Suppressor macrophage (primary cell): ENCODE measurements at places on chromosomes 5 and 9.

- no peak for DNase-seq
Measured at GRCh38 chr5:6859951-6860638, 146.9 kb downstream of the TENT4A start.

DNA sequence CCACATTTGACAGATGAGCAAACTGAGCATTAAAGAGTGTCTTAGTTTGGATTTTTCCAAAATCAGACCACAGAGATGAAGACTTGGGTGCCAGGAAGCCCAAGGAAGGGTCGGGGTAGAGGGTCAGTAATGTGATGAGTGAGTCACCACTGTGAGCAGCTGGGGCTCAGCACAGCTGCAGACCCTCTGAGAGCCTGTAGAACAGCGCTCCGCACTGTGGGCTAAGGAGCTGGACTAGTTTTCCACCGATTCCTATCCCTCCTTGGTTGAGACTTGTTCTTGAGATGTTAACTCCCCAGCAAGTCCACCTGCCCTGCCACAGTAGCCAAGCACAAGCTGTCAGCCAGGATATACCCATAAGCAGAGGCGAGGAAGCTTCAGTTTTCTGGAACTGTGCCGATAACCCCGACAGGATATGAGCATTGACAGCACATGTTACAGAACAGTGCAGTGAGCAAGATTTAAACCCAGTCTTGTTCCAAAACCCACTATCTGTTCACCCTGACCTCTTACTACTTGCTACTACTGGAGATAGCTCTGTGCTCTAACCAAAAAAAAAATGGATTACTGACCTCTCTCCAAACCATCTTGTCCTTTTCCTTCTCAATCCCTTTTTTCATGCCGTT, 31.8 kb downstream of the EGFLAM start:
- DNase-seq, result no peak

- DNase-seq, result peak; percentile 74
Measured at GRCh38 chr9:91085517-91086291, 276.0 kb downstream of the AUH start.

DNA sequence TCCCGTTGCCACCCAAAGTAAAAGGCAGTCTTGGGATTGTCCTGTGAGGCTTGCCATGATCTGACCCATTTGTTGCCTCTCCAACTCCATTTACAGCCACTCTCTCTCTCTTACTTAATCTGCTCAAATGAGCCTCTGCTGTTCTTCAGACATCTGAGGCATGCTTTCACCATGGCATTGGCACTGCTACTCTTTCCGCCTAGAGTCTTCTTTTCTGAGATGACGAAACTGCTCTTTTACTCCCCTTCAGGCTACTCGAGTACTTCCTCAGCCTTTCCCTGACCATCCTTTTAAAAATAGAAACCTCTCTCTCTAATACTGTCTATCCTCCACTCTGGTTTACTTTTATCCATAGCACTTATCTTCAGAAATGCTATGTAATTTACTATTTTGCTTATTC, 9.0 kb downstream of the FOCAD start:
- DNase-seq, result peak; percentile 31

DNA sequence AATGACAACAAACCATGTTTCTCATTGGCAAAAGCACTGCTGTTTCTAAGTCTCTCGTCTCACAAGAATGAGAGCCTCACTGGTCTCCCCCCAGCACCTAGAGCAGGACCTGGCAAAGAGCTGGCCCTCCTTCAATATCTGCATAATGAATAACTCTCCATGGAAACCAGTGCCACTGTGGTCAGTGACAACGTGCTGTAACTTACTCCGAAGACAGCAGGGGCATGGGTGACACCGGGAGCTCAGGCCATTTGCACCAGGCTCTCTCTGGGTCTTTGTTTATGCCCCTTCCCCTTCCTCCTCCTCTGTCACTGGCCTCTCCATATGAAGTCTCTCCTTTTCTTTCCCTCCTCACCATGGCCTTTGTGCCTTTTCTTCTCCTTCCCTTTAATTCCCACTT, 33.3 kb downstream of the TAS2R1 start:
- no peak for DNase-seq

- DNase-seq, result no peak
Measured at GRCh38 chr9:113635586-113635985, 172.1 kb downstream of the RGS3 start.

DNA sequence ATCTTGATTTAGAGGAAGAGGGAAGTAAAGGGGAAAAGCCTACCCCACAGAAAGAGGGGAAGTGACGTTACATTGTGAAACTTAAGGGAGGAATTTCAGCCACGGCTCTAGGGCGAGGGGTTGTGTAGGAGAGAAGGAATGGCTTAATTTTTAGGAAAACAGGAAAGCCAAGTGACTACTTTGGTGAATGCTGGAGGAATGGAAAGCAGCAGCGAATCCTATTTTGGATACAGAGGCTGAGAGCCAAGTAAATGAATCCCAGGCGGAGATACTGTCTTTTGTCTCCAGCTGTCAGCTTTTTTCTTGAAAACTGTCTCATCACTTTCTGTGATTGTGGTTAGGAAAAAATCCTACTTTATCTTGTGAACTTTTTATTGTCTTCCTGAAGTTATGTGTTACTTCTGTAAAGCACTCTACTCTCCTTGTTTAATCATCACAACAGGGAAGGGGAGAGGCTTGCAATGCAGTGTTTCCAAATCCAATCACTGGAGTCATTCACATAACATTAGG, 188.4 kb downstream of the TSSK1B start:
- DNase-seq, result peak; percentile 75

GRCh38 chr9:92467511-92467910, 14.8 kb downstream of the ASPN start:
- DNase-seq, result no peak

- no peak for DNase-seq
Measured at GRCh38 chr5:174191850-174192655, 146.5 kb downstream of the NSG2 start.

GRCh38 chr5:118015511-118015910, 972.8 kb downstream of the DTWD2 start:
- DNase-seq, result no peak

DNA sequence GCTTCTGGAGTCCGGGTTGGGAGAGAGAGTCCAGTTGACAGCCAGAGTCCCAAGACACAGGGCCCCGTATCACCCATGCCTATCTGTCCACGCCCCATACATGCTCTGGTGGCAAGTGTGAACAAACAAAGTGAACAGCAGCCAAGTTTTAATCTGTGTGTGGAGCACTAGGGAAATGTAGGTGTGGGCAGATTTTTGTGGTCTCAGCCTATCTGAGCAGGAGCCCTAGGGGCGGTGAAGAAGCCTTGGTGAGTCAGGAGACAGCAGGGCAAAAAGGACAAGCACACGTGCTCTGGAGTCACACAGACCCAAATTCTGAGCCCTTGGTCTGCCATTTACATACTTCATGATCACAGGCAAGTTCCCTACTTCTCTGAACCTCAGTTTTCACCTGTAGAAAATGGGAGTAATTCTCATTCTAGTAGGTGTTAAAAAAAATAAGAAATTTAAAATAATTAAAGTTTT, 23.2 kb downstream of the EGR1 start:
- peak; percentile 37 for DNase-seq

DNA sequence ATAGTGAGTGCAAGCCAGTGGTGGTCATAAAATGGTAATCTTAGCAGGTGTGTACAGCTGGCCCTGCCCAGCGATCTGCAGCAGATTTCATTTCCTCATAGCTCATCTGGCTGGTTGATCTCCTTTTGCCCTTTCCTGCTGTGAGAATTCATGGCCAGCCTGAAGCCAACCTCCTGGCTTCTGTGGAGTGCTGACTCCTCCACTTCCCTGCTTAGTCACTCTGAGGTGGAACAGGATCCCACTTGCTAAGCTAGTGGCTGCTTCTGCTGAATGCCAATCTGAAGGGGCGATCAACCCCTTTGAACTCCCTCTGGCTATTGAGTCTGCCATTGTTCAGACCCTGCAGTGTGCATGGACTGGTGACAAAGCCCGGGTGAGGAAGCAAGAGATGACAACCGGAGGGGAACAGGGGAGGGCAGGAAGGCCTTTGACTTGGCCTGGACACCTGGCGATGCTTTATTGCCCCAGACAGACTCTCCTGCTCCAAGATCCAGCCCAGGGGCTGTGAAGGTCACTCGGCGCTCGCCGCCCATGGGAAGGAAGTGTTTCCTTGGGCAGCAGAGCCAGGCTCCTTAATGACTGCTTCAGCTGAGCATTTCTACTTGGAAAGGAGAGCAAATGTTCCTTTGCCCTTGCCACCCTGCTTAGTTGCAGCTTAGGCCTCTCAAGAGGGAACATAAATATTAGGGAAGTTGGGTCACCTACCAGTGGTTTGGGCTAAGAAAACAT, 341.1 kb downstream of the ZSWIM6 start:
- peak; percentile 46 for DNase-seq

DNA sequence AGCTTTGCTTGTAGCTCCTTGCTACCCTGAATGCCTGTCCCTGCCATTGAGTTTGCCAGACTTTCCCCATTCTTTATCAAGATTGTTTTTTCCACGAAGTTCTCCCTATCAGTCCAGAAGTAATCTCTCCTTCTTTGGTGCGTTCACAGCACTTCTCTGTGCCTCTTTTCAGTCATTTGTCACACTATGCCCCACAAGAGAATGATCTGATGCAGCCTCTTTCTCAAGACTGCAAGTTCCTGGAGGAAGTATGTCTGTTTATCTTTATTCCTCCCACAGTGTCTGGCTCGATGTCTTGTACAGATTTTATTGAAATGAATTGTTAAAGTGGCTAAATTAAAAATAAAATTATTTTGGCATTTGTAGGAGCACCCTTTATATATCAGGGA, 99.3 kb downstream of the CCDC192 start:
- peak; percentile 30 for DNase-seq

DNA sequence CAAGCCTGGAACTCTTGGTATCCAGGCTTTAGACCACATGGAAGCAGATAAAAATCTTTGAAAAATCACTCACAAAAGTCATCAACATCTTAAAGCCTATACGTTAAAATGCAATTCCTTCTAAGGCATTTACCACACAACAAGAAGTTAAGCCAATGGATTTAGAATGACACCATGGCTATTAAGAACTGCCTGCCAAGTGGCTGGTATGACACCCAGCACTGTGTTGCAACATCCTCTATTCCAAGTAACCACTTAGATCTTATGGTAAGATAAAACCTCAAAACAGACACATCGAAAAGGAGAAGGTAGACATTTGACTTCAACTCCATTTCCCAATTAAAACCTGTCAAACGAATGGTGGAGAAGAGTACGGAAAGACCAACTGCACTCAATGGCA, 344.2 kb upstream of the SLC30A5 start:
- peak; percentile 9 for DNase-seq

DNA sequence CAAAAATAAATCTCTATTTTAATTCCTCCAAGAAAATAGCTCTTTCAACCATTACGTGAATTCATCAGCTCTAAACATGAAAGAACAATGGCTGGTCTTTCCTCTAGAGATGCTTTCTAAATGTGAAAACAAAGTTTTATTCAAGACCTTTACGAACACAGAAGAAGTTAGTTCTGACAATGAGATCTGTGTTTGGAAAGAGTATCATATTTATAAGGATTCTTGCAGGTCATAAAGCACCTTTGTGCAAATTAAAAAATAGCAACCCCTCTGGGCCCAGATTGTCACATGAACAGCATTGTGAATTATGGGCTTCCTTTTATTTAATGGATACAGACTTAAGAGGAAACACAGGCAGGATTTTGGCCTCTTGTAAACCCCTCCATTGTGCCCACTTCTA, 17.7 kb upstream of the FTMT start:
- DNase-seq, result no peak

GRCh38 chr5:138755084-138755748, 2.0 kb downstream of the CTNNA1 start:
- DNase-seq, result no peak

DNA sequence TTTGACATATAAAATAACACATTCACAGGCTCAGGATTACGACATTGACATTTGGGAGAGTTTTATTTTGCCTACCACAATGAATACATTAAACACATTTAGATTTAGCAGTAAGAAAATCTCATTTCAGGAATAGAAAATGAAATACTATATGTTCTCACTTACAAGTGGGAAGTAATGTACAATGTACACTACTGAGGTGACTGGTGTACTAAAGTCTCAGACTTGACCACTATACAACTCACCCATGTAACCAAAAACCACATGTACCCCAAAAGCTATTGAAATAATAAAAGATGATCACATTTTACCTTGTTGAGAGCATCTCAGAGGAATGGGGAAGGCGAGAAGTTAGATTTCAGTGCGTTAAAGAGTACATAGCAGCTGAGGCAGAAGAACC, 1202.4 kb upstream of the SEMA6A start:
- no peak for DNase-seq

DNA sequence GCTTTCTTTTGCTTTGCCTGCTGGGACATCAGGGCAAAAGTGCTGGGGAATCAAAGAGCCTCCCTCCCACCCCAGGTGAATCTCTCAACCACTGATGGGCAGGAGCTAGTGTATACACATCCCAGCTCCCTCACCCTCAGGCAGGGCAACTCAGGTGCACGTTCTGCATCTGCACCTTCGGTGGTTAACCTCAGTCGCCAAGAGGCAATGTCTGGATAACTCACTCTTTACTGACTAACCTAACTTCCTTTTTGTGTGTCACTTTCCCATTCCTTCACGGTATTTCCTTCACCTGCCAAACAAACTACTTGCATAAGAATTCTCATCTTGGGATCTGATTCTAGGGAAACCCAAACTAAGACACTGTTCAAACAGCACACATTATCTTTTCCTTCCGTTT, 26.3 kb downstream of the CNTFR start:
- no peak for DNase-seq

DNA sequence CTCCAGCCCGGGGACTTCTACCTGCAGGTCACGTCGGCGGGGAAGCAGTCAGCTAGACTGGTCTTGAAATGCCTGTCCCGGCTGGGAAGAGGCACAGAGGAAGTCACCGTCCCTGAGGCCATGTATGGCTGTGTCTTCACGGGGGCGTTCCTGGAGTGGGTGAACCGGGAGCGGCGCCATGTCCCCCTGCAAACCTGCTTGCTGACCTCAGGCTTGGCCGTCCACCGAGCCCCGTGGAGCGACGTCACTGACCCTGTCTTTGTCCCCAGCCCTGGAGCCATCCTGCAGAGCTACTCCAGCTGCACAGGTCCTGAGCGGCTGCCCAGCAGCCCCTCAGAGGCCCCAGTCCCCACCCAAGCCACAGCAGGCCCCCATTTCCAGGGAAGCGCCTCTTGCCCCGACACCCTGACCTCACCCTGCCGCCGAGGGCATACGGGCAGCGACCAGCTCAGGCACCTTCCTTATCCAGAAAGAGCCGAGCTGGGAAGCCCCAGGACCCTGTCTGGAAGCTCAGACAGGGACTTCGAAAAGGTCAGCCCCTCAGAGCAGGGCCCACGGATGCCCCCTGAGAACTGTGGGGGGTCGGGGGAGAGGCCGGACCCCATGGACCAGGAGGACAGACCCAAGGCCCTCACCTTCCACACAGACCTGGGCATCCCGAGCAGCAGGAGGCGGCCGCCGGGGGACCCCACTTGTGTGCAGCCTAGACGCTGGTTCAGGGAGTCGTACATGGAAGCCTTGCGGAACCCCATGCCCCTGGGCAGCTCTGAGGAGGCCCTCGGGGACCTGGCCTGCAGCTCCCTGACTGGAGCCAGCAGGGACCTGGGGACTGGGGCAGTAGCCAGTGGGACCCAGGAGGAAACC, 47.8 kb downstream of the PLEKHG4B start:
- no peak for DNase-seq

DNA sequence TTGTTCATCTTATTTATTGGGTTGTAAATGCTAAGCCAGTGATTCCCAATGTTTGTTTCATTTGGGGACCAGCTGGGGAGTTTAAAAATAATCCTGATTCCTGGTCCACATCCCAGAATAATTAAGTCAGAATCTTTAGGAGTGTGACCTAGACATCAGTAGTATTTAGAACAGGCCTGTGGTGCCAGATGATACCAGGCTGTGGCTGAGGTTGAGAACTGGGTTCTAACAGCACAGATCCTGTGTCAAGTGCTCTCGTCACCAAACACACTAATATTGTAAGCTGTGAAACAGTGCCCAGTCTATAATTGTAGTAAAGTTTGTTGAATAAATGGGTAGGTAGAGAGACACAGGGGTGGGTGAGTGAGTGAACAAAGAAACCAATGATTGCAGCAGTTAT, 172.1 kb upstream of the PPP1R2B start:
- no peak for DNase-seq
